Left kidney (tissue), 8 donors: ENCODE measurements at places on chromosomes 16 and 17. TPM values are rescaled to one million over a fixed set of nuclear protein-coding genes. Genes with fewer than 3 reads are reported as not detected.

The PDIA2 gene
- polyA plus RNA-seq, result 2.4 TPM

DNA sequence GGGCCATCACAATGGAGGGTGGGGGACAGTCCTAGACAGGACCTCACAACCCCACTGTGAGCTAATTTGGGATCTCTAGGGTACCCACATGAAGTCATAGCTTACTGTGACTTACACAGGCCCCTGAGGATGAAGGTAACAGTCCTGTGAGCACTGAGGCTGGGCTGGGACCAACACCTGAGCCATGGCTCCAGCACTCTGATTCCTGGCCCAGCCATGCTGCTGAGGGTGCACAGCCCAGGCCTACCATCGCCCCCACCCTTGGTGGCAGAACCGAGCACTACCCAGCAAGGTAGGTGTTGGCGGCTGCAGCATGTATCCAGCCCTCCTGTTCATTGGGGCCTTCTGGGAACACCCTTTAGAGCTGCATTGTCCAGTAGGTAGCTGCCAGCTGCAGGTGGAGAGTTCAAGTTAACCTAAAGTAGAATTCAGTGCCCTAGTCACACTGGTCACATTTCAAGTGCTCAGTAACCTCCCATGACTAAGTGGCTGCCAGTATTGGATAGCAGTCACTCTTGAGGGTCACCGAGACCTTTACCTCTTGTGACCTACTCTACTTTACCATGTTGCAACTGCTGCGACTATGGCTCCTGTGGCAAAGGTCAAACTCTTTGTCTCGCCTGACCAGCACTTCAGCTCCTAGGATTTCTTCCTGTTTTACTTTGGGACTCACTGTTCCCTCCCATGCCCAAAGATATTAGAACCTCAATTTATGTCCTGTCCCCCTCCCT lies 11.6 kb downstream of the AKAP1 start:
- DNase-seq, result no peak

The NME1 gene
- polyA plus RNA-seq, result 67.4 TPM

DNA sequence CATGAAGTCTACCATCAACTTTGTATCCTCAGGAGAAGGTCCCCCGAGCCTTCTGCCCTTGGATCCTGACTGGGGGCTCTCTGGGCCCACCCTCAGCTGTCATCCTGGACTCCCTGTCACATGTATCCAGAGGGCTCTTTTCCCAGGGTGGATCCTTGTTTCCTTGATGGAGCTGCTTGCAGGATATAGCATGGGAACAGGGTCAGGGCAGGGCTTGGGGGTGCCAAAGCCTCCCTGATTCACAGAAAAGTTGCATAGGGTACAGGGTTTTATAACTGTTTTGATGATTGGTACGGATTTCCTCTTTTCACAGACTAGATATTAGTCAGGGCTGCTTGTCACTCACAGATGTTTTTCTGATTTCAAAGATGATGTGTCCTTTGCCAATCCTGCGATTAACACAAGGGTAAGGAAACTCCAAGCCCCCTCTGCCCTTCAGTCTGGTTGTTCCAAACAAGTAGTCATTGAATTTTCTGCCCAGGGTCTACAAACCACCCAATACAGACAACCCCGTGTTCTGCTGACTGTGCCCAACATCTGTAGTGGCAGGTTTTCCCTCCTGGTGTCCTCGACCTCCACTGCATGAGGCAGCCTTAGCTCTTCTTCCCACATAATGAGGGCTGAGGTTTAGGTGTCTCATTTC lies 20.6 kb upstream of the SLC35G3 start:
- no peak for DNase-seq

The AMZ2 gene
- 91.0 TPM for polyA plus RNA-seq

DNA sequence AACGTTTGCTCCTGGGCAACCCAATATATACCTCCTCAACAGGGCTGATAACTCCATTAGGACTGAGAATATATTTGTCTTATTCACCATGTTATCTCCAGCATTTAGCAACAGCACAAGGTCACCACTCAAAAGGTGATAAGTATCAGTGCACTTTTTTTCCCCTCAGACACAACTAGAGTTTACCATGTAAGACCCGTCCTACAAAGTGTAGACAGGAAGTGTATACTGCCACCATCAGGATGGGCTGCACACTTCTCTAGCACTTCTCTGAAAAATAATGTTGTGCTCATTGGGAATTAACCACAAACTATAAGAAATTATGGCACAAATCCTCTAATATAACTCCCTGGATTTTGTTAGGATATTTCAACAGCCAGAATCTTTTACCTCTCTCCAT lies 5.7 kb upstream of the VAT1L start:
- DNase-seq, result no peak

- DNase-seq, result no peak
Observed at GRCh38 chr17:70239391-70239826, 70.1 kb downstream of the KCNJ2 start.

The EFCAB3 gene
- 0.28 TPM for polyA plus RNA-seq

The CDT1 gene
- 13.3 TPM for polyA plus RNA-seq

DNA sequence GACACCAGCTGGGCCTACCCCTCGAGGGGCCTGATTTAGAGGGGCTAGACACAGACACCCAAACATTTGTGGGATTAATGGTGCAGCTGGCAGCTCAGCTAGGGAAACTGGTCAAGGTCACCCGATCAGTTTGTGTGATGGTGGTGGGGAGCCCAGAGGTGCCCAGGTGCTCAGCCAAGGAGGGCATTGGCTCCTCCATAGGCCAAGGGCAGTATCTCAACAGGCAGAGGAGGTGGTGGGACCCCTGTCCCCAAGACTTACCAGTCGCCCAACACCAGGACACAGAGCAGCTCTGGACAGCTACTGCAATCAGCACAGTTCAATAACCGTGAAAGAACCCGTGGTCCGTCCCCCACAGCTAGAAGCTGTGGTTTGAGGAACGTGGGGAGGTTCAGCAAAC lies 120.9 kb downstream of the C16orf78 start:
- DNase-seq, result no peak

- DNase-seq, result no peak
Observed at GRCh38 chr17:2959371-2960130, 103.9 kb downstream of the OR1D5 start.

DNA sequence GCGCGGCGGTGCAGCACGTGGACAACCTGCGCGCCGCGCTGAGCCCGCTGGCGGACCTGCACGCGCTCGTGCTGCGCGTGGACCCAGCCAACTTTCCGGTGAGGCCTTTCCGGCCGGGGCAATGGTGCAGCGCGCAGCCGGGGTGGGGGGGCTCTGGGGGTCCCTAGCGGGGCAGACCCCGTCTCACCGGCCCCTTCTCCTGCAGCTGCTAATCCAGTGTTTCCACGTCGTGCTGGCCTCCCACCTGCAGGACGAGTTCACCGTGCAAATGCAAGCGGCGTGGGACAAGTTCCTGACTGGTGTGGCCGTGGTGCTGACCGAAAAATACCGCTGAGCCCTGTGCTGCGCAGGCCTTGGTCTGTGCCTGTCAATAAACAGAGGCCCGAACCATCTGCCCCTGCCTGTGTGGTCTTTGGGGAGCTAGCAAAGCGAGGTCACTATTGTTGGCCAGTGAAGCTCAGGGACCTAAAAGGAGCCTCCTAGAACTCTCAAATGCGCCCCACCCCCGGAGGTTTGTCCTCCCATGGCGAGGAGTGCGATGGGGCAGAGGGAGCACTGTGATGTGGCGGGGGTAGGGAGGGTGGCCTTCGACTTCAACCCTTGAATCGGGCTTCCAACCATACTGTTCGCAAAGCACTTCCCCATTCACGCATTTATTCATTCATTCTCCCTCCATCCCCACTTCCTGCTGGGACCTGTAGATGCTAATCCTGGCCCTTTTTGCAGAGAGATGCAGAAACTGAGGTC lies 770 bp downstream of the HBM start:
- DNase-seq, result no peak

The KRTAP9-4 gene
- not detected for polyA plus RNA-seq

The ATP2C2 gene
- 1.4 TPM for polyA plus RNA-seq

GRCh38 chr17:42288803-42289610 lies 709 bp downstream of the STAT5A start:
- no peak for DNase-seq

The CES5A gene
- polyA plus RNA-seq, result not detected

- DNase-seq, result peak; percentile 28
Observed at GRCh38 chr16:9425236-9425635, 333.8 kb downstream of the HAPSTR1 start.
